ENCODE measurements at places on chromosomes 4 and X.
A peak's percentile ranks its signal among the peaks of the same experiment; 100 is the strongest.

DNA sequence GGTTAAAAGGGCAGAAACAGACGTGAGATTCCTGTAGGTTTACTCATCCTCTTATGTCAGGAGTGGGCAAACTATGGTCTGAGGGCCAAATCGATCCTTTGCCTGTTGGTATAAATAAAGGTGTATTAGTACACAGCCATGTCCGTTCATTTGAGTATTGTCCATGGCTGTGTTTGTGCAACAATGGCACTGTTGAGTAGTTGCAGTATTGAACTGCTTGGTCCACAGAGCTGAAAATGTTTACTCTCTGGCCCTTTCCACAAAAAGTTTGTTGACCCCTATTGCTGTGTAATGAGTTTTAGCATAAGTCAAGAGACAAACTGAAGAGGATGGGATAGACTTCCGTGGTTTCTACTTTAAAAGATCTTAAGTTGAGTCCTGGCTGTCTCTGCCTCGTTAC is 59.0 kb upstream of the MID1 start:
- DNase-seq: no peak

- no peak for DNase-seq
Observed at GRCh38 chr4:127889903-127890302, 9.2 kb downstream of the PLK4 start.

DNA sequence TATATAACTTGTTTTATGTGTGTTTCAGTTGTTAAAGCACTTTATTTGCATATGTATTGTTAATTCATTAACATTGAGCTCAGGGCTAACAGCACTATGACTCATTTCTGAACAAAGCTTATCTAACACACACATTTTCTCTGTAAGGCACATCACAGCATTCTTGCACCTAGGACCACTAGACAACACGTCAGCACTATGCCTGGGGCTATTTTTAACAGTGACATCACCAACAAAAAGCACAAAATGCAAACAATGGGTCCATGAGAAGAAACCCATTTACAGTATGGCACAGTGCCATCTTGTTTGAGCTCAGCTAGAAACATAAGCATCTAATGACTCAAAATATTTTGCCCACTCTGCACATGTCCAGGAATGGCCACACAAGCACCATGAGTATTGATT is 124.4 kb downstream of the RELL1 start:
- DNase-seq: no peak

GRCh38 chr4:76301068-76301774 is 5.3 kb upstream of the STBD1 start:
- peak; percentile 60 for DNase-seq

DNA sequence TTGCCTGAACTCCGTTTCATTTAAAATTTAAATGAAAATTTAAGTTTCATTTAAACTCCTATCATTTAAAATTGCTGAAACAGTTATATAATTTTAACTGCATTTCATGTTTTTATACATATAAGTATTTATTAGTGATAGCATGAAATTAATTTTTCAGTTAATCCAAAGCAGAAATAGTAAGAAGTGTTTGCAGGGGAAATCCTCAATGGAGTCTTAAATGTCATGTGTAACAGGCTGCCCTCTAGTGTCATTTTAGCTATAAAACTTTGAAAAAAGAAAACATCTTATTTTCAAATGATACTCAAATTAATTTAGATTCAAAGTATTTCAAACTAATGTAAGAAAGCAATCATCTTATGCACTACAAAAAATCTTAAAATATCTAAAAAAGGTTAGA is 27.2 kb downstream of the TAPT1 start:
- no peak for DNase-seq

Data from activated naive CD4-positive, alpha-beta T cell treated with anti-CD3 and anti-CD28 coated beads for 36 hours (primary cell).